ENCODE measurements at places on chromosomes 1 and 21.

DNA sequence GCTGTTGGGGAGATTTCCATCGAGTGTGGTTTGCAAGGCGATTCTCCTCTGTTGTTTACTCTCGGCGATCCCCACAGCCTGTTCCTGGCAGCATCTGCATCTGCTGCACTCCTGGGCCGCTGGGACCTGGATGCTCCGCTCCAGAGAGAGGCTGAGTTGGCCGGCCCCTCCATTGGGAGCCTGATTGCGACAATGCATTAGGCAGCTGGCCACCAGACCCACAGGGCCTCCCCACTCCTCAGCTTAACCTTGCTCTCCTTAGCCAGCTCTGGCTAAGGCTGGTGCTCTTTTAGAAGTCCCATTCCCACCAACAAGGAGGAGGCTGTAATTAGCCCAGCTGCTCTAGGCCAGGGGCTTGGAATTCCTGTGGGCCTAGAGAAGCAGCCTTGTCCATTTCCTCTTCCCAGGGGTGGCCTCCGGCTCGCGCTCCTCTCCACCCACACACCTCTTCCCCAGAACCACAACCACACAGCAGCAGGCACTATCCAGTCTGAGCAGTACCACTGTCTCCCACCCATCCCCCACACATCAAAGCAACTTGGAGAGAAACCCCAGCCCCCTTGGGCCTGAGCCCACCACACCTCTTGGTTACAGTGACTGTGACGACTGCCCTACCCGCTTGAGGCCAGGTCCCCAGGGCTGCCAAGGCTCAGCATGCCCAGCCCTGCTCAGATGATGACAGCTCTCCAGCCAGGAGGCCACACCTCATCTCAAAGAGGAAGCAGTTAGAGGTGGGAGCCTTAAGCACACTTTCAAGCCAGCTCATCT lies 193.8 kb upstream of the EDN2 start:
- peak; percentile 51 for DNase-seq

DNA sequence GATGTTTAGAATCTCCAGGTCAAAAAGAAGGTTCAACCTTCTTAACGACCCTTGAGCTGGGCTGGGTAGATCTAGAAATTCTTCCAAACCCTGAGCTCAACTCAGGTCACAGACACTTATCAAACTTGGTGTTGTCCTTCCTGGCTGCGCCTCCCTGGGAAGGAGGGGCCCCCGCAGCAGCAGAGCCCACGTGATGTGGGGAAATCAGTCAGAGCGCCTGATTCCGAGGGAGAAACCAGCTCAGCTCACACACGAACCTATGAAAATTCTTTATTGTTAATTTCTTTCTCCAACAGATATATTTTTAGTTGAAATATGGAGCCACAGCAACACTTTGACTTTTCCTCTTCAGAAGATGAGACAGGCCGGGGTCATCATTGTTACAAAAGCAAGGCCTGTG lies 24.3 kb upstream of the CLSTN1 start:
- DNase-seq = no peak

- DNase-seq = peak; percentile 27
These were observed 230.9 kb upstream of the IRF2BP2 start for GRCh38 chr1:234840843-234841242.

DNA sequence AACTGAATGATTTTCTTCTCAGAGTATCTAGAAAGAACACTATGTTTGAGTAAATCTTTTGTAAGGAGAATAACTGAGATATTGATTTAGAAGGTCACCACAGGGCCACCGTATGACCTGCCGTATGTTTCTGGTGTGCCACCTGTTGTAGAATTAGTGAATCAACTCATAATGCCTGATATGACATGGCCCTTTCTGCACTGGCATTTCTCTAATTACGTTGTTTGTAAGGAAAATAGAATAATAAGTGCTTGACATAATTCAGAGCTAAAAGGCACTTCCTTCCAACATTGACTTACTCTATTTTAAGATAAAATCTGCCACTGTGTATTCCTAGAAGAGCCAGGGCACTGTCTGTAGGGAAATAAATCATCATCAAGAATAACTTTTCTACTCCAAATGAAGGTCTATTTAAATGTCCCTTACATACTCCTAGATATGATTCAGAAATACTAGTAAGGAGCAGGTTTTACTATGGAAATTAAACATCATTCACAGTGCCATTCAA lies 101.7 kb downstream of the PHTF1 start:
- DNase-seq = no peak

GRCh38 chr1:4006676-4007374 lies 106.8 kb upstream of the C1orf174 start:
- DNase-seq = no peak

DNA sequence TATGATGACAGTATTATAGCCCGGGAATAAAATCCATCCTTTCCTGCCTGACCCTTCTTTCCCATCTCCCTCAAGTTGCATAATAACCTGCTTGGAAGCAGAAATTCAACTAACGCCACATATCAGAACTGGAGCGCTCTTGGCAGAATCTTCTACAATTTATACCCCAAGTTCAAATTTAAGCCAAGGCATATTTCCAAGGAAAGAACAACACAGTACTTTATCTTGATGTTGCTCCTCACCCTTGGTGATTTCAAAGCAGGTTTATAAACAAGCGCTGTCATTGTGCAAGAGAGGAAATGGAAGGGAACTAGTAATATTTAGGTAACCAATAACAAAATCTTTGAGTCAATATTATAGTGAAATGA lies 38.0 kb upstream of the PTGFRN start:
- no peak for DNase-seq

GRCh38 chr1:63701187-63701586 lies 72.6 kb upstream of the ROR1 start:
- DNase-seq = no peak

DNA sequence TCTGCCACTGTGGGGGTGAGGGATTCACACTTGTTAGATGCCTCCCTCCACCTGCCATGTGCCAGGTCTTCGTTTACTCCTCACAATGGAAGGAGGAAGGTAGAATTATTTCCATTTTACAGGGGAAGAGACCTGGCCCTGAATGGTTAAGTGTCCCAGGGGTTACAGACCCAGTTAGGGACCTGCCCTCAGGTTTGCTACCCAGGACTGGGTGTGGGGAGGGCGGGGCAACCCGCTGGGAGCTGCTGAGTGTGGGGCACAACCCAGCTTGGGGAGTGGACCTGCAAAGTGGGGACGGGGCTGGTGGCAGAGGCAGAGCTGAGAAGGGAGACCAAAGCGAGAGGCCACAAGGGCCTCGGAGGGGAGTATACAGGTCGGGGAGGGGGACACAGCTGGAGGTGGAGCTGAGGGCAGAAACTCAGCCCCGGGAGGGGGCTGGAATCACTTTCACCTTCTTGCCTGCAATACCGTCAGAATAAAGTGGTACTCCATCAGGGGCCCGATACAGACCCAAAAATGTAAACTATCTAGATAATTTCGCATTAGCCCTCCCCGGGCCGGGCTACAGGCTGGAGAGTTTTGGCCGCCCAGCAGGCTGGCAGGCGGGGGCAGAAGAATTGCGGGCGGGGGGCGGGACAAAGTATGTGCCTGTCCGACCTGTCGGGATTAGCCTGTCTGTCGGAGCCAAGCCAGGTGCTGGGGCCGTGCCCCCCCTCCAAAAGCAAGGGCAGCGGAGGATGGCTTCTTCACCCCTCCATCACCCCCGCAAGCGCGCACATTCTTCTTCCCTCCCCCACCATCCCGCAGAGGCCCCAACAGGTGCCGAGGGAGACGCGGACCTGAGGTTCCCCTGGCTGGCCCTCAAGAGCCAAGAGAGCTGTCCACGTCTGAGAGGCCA lies 1.4 kb downstream of the RSPO1 start:
- no peak for DNase-seq

- peak; percentile 42 for DNase-seq
These were observed 76.3 kb downstream of the NPHP4 start for GRCh38 chr1:5915587-5916571.

- DNase-seq = no peak
These were observed 3.1 kb upstream of the VAMP4 start for GRCh38 chr1:171744986-171745385.

GRCh38 chr1:40036574-40036973 lies 4.0 kb upstream of the CAP1 start:
- peak; percentile 93 for DNase-seq

GRCh38 chr1:112772781-112773180 lies 57.6 kb upstream of the PPM1J start:
- peak; percentile 84 for DNase-seq

GRCh38 chr1:244850099-244850852 lies 14.1 kb downstream of the HNRNPU start:
- no peak for DNase-seq

DNA sequence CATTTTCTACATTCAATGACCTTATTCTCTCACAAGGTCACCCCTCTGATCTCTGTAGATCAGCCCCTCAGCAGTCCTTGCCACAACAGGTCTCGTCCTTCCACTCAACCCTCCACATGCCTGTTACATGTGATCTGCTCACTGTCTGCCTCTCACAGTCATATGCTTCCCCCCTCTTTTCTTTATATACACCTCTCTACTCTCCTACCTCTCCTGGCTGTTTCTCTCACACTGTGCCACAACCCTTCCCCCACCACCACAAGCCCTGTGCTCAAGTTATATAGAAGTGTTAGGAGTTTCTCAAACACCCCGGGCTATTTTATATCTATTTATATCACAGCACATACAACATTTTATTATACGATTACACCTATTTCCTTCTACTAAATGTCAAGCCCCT lies 12.6 kb downstream of the B3GALNT2 start:
- DNase-seq = no peak
